Nucleus accumbens (tissue), 56 donors: ENCODE measurements at places on chromosomes 5 and 9.

DNA sequence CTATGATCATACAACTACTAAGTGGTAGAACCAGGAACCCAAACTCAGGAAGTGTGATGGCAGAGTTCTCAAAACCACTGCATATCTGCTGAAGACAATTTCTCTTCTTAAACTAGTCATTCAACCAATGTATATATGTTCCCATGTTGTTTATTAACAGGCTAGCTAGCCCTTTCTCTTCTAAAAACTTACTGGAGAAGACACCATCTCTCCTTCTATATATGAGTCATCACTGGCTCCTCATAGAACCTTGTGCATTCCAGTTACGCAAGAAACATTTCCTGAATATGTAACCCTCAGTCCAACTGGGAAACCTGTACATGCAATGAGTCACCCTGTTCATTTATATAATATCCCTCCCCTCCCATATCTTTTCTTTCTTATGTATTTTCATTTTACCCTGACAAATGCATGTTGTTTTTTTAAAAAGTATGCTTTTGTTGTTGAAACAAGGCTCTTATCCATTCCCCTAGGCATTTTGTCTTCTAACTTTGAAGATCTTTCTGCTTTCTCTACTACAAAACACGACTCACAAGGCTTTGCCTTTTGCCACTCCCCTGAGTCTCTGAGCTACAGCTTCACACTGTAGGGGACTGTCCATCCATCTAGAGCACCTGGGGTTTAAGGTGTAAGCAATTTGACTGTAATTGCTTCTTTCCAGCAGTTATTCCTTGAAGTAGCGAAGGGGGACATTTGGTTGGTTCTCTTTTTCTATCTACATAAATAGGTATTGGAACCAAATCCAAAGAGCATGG is 119.5 kb downstream of the ANXA1 start:
- no peak for DNase-seq

GRCh38 chr9:107407675-107408074 is 81.9 kb downstream of the KLF4 start:
- no peak for DNase-seq

GRCh38 chr9:136247551-136247916 is 1.9 kb upstream of the QSOX2 start:
- DNase-seq: no peak

GRCh38 chr9:91856419-91856818 is 93.6 kb downstream of the ROR2 start:
- DNase-seq: no peak

DNA sequence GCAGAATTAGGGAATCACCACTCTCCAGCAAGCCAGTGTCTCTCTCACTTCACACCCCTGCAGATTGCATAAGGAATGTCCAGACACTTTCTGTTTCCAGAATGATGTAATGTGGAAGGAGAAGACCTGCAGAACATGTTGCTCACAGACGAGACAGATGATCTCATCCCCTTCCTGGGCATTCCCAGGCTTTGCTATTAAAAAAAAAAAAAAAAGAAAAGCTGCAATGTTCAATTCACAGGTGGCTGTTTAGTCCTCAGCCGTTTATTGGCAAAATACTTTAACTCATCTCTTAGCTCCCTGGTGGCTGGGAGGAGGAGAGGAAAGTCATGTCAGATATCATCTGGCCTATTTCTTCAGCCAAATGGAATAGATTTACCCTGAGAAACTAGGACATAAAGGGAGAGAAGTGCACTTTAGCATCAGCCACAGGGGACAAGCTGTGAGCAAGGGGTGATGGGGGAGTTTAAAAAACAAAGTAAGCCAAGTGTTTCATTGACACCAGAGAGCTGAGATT is 95.9 kb upstream of the TNC start:
- DNase-seq: no peak

- DNase-seq: no peak
These were observed 23.9 kb downstream of the RORB start for GRCh38 chr9:74521009-74521408.

DNA sequence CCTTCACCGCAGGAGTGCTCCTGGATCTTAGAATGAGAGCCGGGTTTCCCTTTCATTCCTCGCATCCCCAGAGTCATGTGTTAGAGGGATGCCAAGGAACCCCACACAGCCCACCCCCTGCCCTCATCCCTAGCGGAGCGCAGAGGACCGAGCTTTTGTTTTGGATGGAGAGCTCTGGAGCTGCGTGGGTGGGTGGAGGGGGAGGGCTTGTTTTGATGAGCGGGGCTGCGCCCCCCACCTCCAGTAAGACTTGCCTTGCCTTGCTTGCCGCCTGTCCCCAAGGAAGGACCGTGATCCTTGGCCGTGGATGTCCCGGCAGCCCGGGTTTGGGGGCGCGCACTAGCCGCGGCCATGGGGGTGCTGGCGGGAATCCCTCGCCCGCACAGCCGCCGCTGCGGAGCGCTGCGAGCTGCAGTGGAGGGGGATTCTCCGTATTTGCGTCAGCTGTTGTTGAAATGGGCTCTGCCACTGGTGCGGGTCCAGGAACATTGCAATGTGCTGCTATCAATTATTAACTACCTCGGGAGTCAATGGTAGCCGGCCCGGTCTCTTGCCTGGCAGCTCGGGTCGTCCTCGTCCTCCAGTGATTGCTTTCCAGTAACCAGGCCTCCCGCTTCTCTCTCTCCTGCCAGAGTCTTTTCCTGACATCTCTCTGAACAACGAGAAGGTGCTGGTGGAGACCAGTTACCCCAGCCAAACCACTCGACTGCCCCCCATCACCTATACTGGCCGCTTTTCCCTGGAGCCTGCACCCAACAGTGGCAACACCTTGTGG is 1.0 kb downstream of the EGR1 start:
- no peak for DNase-seq

DNA sequence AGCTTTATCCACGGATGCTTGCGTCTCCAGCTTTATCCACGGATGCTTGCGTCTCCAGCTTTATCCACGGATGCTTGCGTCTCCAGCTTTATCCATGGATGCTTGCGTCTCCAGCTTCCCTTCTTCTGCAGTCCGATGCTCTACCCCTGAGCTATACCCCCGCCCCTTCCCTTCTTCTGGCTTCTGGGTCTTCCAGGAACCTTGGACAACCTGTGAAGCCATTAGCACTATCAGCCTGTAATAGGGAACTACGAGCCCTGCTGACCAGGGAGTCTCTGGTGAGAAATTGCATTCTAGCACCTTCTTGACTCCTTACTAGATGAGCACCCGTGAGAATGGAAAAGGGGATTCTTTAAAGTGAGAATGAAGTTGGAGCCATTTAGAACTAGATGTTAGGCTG is 39.1 kb upstream of the SH3PXD2B start:
- no peak for DNase-seq

DNA sequence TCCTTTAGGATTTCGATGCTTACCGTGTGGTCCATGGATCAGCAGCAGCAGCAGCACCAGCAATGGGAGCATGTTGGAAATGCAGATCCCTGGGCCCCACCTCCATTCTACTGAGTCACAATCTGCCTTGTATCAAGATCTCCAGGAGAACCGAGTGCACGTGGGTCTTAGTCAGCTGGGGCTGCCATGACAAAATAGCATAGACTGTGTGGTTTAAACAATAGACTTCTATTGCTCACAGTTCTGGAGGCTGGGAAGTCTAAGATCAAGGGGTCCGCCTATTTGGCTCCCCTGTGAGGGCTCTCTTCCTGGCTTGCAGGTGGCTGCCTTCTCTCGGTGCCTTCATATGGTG is 1.3 kb upstream of the PROP1 start:
- no peak for DNase-seq

DNA sequence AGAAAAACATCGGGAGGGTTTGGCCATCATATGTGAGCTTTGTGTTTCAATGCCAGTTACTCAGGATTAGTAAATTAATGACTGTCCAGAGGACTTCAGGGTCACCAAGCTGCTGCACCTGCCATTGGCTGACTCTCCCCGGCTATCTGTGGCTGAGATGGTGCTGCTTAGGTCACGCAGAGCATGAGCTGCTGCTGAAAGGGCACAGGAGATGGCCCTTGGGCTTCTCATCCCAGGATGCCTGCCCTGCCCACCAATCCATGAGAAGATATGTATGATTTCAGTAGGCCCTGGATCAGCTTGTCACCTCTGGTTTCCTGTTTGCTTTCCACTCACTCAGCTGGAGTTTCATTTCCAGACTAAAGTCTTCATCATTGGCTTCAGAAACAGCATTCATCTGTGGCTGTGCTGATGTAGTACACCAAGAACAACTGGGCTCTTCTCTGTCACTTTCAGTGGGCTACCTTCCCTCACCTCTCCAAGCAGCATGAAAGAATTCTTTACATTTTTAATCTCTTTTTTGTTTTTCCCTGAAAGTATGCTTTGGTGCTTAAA is 2.4 kb upstream of the CATSPER3 start:
- no peak for DNase-seq

DNA sequence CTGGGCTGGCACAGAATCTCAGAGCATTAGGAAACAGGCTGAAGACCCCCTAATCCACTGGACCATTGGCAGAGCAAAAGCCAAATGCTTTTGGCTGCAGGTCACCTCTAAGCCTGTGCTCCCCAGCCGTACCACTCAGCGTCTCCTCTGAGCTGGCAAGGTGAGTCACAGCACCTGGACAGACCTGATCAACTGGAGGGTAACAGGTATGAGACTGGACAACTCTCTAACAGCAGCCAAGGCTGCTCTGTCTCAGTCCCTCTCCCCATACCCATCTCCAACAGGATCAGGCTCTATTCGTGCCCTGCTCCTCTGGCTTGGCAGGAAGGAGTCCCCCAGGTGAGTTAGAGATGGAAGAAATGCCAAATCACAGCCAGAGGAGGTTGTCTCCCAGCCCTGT is 4.7 kb downstream of the GOLGA2 start:
- no peak for DNase-seq

DNA sequence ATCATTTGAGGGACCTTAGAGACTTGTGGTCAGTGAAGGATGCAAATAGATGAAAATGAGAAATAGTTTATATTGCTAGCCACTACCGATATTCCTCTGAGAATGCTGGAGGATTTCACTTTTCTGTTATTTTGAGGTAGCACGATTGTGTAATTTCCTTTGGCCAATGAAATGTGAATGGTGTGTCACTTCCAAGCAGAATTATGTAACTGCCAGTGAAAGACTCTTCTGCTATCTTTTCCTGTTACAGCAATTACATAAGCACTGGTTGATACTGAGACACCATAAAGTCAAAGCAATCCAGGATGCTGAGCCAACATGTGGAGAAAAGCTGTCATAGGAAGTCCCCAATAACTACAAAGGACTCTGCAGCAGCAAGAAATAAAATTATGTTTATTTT is 3.6 kb upstream of the PCDHA2 start:
- DNase-seq: no peak

DNA sequence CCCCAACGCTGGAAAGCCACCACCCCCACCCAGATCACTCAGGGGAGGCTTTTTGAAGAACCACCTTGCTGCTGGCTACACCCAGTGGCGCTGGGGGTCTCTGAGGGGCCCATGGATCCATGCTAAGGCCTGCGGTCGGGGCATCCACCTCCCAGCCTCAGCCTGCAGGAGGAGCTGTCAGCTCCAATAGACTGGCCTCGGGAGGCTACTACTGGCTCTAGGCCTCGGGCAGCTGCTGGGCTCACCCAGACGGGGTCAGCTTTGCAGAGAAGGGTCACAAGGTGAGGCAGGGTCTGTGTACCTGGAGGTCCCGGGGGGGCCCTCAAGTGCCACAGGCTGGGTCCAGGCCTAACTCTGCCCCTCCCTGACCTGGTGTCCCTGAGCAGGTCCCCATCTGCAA is 193.7 kb downstream of the OLFM1 start:
- no peak for DNase-seq

GRCh38 chr9:133134388-133135145 is 13.5 kb upstream of the RALGDS start:
- DNase-seq: no peak

DNA sequence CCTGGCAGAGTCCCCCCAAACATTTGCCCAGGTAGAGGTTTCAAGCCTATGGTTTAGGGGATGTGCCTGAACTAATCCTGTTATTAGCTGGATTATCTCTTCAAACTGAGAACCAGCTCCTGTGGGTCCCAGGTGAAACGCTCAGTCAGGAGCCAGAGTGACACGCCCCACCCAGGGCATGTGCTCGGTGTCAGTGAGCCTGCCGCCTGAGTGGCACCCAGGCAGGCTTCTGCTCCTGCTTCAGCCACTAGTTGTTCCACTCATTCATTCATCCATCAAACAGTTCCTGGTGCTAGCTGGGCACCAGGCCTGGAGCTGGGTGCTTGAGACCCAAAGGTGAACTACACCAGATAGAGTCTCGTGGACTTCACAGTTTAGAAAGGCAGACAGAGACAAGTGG is 129.4 kb upstream of the PITX1 start:
- DNase-seq: no peak
